ENCODE measurements at places on chromosomes 1 and 21.

DNA sequence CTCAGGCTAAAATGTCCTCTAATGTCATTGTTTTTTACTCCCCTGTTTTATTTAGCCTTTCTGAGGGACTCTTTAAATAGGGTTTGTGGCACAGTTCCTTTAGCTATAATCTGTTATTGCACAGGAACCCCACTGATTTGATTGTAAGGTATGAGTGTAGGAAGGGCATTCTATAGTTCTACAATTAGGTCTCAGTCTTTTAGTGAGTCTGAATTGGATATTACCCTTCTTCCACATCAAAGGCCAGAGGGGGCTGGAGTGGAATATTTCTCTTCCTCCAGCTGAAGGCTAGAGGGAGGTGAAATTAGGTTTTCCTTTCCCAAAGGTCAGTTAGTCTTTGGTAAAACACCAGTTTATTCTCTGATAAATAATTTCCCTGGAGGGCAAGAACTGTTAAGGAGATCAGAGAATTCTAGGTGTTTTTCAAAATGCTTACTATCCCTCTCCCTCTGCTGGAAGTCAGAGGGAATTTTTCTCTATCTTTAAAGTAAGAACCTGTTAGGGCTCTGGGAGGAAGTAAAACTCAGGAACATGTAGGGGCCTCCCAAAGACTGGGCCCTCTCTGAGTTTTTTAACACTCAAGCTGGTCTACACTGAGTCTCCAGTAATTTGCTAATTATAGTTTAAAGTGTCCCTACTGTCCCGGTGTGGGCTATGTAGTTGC is 176.3 kb upstream of the ZNHIT6 start:
- no peak for DNase-seq

DNA sequence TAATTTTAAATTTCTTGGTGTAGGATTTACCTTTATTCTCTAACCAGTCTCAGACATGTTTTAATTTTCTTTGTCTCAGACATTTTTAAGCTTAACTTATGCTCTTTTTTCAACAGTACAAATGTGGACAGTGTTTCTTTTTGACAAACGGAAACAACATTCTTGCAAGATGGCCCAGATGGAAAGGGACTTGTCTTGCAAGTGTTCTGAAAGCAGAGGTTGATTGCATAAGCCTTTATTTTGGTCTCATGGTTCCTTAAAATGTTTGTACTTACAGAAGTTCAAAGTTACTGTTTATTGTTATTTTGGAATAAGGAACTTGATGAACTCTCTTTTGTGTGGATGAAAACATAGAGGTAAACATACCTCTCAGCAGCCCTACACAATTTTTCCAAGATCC is 22.9 kb downstream of the SMAP2 start:
- no peak for DNase-seq

- no peak for DNase-seq
Measured at GRCh38 chr1:172616195-172616594, 42.7 kb upstream of the FASLG start.

DNA sequence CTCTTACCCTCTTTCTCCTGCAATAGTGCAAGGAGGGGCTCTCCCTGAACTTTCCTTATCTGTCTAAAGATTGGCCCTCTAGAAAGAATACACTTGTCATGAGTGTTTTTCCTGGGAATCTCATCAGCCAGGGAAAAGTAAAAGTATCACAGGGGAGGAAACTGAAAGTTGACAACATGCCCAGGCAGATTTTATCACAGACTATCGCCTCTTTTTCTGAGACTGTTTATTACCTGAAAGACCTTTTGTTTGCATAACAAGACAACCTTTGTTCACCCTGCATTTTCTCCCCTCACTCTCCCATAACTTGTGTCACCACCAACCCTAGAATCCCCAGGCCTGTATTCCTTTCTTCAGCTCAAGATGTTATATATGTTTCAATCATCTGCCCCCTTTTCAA is 794.7 kb upstream of the ADAMTS5 start:
- no peak for DNase-seq

DNA sequence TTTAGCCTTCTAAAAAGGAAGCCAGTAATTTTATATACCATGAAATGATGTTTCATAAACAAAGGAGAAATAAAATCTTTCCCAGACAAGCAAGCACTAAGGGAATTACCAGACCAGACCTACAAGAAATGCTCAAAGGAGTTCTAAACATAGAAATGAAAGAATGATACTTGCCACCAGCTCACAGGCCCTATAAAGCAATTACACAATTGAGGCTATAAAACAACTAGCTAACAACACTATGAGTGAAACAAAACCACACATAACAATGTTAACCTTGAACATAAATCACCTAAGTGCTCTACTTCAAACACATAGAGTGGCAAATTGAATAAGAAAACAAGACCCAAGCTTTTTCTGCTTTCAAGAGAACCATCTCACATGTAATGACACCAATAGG is 123.8 kb downstream of the BARHL2 start:
- no peak for DNase-seq

DNA sequence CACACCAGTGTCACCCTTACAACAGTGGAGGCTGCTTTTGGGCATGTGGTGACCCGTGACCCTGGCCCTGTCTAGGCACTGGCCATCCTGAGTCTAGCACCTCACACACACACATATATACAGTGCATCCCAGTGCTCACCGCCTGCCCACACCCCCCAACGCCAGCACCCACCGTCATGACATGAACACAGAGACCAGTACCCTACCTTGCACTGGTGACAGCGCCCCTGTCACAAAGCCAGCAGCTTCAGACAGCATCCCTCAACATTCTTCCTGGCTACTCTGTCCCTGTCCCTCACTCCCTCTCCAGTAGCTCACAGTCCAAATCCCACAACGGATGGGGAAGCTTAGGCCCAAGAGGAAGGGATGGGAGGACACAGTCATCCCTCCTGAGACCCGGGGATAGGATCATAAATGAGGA is 27.1 kb downstream of the AHDC1 start:
- no peak for DNase-seq

GRCh38 chr1:119569095-119569494 is 62.1 kb downstream of the HSD3B1 start:
- DNase-seq: no peak

DNA sequence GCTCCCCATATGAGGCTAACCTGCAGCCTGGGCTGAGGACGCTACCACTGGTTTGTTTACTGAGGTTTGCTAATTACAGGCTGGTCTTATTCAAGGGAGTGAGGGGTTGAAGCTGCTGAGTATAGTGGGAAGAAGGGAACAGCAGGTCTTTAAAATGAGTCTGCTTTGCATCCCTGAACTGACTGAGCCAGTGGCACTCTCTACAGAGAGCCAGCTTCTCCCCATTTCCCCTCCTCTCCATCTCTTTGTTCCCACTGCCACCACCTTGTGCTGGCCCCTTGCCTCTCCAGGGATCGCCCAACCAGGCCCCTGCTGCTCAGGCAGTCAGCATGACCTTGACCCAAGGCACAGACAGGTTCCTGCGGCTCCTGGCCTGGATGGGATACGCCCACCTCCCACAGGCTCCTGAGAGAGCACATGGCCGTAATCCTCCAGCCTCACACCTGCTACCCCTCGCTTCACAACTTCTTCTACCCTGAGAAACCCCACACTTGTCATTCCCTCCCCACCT is 45.0 kb downstream of the IER5 start:
- DNase-seq: no peak

DNA sequence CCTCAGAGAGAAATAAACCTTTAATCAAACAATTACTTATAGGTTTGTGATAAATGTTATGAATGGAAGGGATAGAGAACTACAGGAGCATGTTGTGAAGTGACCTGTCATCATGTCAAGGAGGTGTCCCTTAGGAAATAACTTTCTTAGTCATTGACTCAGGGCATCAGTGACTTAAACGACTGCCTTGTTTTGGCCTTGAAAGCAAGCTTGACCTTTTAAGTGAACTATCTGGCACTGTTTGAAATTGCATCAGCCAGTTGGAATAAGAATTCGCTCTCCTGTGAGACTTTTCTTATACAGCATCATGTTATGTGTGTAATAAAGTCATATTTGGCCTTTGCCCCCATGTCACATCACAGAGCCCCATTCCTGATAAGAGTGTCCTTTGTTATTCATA is 30.9 kb downstream of the LRRC8B start:
- DNase-seq: no peak

DNA sequence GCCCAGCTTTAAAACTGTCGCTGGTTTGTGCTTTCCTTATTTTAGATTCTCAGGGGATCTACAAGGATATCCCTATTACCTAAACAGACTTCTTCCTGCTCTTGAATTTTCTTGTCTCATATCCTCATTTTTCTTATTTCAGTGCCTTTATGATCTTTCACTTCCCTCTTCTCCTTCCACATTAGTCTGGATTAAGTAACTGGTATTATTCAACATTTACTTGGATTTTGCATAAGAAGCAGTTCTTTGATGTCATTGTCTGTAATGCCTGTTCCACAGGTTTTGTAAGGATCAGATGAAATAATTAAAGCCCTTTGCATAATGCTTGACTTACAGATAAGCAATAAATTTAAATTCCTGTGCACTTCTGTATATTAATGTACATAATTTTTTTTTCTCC is 26.5 kb downstream of the CXADR start:
- DNase-seq: no peak

DNA sequence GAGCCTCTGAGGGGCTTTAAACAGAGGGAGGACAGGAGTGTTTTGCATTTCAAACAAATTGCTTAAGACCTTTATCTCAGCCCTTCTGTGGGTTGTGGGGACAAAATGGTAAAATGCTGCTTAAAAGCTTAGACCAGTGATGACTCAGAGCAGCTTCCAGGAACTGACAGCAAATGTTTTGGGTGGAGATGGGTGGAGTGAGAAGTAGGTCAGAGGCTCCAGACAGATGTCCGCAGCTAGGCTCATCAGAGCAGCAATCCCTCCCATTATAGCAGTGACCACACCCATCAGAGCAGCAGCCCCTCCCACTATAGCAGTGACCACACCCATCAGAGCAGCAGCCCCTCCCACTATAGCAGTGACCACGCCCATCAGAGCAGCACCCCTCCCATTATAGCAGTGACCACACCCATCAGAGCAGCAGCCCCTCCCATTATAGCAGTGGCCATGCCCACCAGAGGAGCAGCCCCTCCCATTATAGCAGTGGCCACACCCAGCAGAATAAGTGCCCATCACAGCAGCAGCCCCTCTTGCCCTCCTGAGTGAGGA is 532.2 kb downstream of the MATN1 start:
- no peak for DNase-seq

DNA sequence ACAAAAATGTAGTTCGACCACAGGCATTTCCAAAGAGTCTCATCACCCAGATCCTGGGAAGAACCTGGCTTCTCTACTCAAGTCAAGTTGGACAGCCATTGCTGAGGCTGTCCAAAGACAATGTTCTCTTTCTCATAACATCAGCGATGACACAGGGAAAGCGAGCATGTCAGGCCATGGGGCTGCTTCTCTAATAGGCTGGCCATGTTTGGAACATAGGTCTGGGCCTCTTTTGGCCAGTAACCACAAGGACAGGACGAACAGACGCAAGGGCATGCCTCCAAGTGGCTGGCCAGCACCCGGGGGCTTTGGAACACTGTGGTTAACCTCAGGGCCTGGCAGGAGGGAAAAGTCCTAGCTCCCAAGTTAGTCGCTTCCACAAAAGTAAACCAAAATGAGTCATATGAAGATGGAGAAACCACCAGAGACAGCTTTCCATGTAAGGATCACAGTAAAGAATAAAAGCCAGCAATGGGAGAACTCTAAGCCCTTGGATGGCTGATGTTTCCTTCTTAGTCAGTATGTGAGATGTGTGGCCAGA is 80.6 kb upstream of the SLC44A3 start:
- DNase-seq: no peak

DNA sequence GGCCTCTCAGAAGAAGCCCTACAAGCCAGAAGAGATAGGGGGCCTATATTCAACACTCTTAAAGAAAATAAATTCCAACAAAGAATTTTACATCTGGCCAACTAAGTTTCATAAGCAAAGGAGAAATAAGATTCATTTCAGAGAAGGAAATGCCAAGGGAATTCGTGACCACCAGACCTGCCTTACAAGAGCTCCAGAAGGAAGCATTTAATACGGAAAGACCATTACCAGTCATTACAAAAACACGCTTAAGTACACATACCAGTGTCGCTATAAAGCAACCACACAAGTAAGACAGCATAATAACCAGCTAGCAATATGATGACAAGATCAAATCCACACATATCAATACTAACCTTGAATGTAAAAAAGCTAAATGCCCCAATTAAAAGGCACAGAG is 704.9 kb upstream of the CHRM3 start:
- no peak for DNase-seq

DNA sequence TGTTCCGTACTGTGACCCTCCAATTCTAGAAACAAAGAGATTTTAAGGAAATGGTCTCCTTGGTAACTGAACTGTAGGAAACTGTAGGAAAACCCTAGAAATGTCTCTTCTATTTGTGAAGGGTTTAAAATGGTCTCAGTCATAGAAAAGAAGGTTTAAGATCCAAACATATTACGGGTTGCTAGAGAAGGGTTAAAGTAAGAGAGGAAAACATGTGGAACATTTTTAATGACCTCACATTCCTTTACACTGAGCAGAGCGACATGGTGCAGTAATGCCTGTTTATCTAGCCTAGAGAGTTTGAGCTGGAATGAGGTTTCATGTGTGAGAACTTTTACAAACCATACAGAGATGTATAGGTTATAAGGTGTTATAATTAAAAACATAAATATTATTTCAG is 36.9 kb upstream of the C1orf105 start:
- no peak for DNase-seq

- no peak for DNase-seq
Measured at GRCh38 chr1:41357451-41358101, 3.7 kb upstream of the FOXO6 start.

GRCh38 chr1:92037400-92037799 is 7.6 kb downstream of the EPHX4 start:
- DNase-seq: no peak

DNA sequence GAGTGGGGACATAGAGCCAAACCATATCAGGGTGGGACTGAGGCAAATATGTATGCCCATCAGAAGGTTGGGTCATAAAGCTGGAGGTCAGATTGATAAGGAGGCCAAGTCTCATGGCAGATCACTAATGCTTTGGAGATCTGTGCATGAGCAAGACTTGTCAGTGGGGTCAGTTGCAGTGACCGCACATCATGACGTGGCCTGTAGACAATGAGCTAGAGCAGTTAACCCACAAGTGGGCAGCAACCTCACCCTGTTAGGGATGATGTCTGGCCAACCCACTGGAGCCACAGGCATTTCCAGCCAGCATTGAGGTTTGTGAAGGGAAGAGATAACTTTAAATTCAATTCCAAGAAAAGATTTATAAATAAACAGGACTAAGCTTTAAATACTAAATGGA is 66.7 kb downstream of the XCL1 start:
- no peak for DNase-seq

DNA sequence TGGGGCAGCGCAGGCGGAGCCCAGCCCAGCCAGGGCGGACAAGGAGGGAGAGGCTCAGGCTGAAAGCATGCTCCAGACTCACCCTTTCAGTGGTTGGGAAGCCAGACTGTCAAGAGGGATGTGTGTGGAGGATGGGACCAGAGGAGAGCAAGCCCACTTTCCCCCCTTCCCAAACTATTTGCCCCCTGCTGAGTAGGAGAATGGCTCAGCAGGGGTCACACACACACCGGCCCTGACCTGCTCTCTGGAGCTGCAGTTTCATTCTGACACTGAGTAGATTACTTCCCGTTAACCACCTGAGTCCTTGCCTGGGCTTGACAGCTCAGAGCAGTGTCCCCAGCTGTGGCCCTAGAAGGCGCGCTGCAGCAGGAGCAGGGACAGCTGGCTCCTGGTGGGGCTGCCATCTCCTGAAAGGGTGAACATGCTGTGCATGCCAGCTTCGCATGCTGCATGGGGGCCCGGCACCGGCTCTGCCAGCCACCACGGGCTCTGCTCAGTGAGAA is 51.6 kb upstream of the CNTN2 start:
- no peak for DNase-seq

GRCh38 chr1:67359592-67359991 is 51.9 kb downstream of the IL12RB2 start:
- no peak for DNase-seq

Data from activated naive CD4-positive, alpha-beta T cell (primary cell).